Esophagus squamous epithelium (tissue), 5 donors: ENCODE measurements at places on chromosomes 7 and 10.

GRCh38 chr10:75281974-75282373 is 46.2 kb upstream of the COMTD1 start:
- DNase-seq = no peak

DNA sequence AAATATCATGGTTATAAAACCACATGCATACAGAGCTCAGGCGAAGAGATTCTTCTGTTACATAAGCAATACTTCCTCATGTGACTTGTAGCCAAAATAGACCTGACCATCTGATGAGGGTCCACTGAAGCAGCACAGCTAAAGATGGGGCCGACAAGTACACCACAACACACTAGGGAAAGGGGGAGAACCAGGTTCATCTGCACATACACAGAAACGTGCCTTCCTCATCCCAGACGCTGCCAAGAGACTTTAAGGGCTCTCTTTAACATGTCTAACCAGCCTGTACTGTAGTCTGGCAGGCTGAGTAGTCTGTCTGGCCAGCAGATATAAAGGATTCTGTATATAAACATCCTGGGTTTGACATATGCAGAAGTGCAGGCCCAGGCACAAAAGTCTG is 30.3 kb downstream of the ERCC6 start:
- no peak for DNase-seq

DNA sequence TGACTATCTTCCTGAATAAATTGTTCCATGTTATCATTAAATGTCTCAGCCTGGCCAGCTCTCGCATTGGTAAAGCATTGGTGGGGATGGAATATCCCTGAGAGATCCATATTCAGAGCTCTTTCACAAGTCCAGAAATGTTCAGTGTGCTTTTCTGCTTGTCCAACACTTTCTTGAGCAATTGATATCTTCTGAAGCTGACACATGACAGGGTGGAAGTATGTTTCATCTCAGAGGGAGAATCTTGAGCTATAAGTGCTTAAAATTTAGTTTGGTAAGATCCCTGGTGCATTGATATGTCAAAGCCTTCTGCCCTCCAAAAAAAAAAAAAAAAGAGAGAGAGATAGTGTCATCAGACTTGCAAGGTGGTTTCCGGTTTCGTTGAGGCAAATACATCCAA is 7.4 kb downstream of the IFIT3 start:
- DNase-seq = no peak

- no peak for DNase-seq
Measured at GRCh38 chr10:79397051-79397450, 48.4 kb downstream of the ZCCHC24 start.

GRCh38 chr7:107480932-107481331 is 11.1 kb downstream of the GPR22 start:
- no peak for DNase-seq

DNA sequence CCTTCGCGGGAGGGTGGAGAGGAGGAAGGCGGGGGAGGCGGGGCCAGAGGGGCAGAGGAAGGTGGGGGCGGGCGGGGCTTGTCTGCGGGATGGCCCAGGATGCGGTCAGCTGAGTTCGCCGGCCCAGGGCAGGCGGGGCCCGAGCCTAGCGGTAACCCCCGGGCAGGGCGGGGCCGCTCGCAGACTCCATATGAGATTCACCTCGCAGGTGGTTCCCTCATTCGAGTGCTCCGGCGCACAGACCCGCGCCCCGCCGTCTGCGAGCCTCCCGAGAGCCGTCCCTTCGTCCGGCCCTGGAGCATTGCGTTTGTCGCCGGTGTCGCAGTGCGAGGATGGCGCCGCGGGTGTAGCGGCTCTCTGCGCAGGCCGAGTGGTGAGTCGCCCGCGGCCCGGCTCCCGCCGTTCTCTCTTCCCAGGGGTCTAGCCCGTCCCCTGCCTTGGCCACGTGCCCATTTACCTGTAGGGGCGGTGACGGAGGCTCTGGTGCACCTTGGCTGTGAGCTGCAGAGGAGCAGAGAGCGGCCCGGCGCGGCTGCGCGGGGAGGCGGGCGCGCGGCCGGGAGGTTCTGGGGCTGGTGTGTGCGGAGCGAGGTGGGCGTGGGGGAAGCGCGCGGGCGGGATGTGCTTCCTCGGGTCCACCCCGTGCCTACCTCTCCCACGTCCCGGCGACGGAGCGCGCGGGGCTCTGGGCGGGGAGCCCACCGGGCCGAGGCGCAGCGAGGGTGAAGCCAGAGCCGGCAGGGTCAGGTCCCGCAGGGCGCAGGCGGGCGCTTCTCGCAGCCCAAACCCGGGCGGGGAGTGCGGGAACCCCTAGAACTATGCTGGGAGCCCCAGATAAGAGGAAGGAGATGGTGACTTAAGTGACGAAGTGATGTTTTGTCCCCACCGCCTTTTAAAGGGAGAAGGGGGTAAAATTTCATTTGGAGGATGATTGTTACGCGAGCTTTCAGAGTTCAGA is at the start of gene UPP1:
UPP1 (plus strand) TSS at position 220 of the 958 bp plus-strand sequence. CDS start 5,519 bp downstream, outside the sequence.
- peak; percentile 81 for DNase-seq
